GM13976 (cell line): ENCODE measurements at places on chromosomes 2 and 18.

DNA sequence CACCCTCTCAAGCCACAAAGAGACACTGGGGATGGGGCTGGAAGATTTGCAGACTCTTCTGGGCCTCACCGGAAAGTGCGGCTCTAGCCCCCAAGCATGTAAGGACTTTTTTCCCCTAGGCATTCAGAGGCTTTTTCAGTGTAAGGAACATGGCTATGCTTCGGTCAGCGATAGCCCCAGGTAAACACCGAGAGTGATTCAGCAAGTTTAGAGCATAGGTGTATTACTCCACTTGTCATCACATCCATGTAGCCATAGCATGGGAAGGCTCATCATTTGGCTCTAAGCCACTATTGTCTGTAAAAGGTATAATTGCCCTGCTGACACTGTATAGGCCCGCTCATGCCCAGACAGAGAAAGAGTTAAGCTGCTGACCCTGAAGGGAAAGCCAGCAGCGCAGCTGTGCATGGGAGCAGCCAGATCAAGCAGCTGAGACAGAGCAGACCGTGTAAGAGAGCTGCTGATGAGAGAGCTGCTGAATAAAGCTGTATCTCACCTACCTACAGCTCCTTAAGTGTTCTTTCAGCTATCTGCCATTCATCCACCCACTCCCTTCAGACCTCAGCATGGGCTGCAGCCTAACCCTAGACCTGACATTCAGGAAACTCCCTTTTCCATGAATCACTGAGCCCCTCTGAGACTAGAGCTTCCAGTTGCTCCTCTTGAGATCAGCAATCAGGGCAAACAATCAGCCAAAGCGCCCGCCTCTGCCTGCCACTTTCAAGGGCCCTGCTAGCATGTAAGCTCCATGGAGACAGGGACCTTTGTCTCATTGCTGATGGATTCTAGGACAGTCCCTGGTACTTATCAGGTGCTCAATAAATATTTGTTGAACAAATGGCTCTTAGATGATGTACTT lies 25.5 kb downstream of the LGALSL start:
- DNase-seq: no peak

- no peak for DNase-seq
Observed at GRCh38 chr2:15058721-15059157, 426.2 kb downstream of the LRATD1 start.

GRCh38 chr2:6959751-6960150 lies 42.5 kb downstream of the RNF144A start:
- no peak for DNase-seq

DNA sequence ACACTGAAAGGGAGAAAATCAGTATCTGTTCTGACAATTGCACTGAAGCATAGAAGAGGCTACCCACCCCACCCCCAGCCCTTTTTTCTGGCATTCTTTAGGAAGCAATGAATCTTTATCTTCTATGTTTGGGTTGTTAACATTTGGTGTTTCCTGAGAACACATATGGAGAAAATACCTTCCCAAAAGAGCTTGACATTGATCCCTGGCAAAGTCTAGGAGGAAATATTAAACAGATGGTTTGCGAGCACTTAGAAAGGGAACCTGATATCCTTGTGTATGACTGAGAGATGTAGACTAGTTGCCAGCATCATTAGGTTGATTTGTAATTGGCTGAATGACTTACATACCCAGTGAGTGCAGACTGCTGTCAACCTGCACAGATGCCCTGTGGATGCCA lies 42.9 kb downstream of the DOK1 start:
- no peak for DNase-seq

DNA sequence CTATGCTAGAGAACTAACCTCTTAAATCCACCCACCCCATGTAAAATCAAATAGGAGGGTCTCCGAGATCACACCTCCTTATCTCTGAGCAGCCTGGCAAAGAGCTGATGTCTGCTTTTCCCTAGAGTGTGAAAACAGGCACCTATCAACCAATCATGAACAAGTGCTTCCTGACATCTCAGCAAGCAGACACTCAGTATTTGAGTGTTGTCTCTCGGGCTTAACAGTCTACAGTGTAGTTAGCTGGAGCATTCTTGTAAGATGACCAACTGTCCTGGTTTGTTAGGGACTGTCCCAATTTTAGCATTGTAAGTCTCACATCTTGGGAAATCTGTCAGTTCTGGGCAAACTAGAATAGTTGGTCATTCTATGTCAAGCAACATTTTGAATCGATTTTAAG lies 26.4 kb downstream of the MARCHF4 start:
- no peak for DNase-seq
